Kidney capillary endothelial cell (primary cell): ENCODE measurements at places on chromosomes 13 and 19.

DNA sequence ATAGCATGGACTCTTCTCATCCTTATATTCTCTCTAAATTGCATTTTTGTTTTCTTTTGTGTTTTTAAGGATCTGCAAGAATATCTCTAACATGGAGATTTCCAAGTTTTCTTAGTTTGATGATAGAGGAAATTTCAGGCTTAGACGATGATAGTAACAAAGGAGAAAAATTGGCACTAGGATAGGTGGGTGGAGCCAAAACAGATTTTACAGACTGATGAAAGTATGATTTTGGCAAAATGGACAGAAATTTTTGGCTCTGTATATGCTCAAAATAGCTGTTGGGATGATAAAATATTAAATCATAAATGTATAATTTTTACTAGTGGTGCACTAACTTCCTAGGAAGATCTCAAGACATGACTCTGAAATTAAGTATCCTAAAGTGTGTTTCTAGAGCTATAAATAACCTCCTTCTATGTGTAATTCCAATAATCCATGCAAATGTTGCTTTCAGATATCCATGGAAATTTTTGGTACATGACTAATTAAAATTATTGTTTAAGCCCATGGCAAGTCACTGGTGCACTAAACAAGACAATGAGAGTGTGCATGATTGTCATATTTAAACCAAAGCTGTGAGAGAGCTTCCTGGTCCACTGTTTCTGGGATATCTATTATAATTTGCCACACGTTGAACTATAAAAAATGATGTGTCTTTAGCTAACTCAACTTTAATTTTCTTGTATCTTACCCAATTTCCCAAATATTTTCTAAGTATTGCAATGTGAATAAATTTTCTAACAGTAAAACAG is 55.8 kb upstream of the NBEA start:
- DNase-seq = peak; percentile 23

DNA sequence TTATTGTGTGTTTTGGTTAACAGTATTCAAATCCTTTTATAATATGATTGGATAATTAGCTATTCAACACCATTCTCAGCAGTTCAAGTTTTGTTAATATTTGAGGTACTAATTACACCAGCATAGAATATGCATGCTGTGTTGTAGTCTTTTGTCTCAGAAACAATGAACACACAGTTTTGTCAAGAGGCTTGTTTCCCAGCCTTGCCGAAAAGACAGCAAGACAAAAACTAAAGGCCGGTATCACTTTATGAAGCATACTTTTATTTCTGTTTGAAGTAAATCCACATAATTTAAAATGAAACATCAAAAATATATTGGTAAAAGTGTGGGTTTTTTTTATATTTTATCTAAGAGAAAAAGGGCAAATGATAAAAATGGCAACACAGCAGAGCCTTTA is 7.5 kb downstream of the GPR180 start:
- DNase-seq = no peak

- DNase-seq = peak; percentile 16
Observed at GRCh38 chr13:48818495-48819356, 157.0 kb upstream of the FNDC3A start.

DNA sequence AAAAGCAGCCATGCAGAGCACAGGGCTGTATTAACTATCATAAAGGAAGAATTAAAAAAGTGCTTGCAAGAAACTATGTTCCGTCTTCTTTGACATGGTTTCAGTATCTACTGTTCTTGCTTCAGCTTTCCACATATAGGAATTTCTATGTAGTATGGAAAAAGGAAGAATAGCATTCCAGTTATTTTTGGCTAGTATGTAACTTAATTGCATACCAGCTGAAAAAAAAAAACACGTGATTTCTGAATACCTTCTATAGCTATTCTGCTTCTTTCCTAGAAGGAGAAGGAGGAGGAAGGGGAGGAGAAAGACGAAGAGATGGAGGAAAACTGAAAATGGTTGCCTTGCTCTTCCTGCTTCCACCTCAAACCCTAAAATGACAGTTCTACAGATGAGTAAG is 619.0 kb downstream of the KCTD12 start:
- DNase-seq = no peak

- DNase-seq = peak; percentile 78
Observed at GRCh38 chr19:18519962-18520847, 1.7 kb downstream of the ELL start.

DNA sequence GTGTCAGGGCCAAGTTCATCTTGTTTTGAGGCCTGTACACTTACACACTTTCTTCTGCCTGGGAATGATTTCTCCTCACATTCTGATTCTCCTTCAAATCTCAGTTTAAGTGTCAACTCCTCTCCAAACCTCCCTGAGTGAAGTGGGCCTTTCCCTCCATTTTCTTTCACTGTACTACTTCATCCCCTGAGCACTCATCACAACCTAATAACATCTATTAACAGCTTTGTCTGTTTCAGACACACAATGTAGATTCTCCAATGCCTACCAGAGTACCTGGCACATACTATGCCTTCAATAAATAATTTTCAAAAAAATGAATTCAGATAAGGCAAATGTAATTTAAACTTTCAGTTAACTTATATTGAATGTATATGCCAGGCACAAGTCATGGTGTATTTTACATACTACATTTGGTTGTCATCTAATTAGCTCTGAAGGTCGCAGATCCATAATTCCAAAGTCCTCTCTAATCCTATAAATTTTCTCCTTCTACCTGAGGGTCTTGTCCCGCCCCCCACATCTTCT is 357 bp upstream of the COG6 start:
- no peak for DNase-seq

GRCh38 chr13:40082639-40083038 is 427.2 kb downstream of the COG6 start:
- peak; percentile 41 for DNase-seq

DNA sequence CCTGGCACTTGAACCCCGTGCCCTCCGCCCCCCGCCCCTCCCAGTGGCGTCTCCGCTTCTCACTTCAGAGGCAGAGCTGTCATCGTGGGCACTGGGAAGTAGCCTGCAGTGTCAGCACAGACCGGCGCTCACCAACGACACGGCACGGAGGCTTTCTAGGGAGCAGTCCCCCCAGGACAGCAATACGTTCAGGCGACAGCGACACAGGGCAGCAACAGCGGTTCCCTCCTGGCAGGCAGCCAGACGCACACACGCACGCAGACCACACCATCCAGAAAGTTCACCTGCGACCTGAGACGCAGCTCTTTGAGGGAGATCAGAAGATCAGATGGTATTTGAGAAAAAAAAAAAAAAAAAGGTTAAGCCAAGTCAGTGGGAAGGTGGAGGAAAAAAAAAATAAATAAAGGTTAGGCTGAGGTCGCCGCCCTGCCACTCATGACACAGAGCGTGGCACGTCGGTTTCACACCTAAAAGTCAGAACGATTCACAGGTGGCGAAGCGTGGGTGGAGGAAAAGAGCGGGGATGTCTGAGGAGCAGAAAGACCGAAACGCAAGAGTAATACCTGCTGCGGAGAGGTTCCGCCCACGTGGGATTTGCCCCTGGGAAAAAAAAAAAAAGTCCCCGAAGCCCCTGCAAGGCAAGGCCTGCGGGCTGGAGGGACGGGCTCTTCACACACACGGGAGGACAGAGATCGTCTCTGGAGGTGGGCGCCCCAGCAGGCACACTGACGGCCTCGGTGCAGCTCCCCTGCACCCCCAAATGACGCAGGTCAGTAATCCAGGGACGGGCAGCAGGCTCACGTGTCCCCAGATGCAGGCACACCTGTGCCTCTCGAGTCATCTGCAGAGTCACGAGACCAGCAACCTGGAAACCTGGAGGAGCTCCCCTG is 94.5 kb downstream of the GNG7 start:
- no peak for DNase-seq

GRCh38 chr13:44557986-44558385 is 18.1 kb downstream of the TSC22D1 start:
- no peak for DNase-seq

DNA sequence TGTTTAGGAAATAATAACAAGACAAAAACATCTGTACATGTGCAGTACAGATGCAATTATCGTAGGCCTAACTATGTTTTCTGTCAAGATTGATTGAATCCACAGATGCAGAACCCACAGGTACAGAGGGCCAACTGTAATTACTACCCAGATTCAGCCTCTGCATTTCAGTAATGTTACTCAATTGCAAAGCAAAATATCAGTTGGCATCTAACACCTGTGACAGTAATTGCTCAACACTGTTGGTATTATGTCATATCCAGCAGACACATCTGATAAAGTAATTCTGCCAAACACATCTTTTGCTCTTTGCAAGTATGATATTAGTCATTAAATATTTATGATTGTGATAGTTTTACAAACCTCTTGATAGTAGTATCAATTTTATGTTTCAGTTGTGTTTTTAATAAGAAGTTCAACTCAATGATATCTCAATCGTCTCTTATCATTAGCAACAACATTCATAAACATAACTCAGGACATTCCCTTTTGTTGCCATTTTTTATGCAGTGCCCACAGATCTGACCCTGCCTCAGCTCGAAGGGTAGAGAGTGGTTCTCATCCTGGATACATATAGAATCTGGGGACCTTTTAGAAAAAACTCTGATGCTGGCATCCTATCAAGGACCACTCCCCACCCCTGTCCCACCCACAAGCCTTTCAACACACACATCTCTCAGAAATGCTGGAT is 104.7 kb downstream of the MYCBP2 start:
- no peak for DNase-seq

- DNase-seq = no peak
Observed at GRCh38 chr13:43720780-43721397, 65.9 kb downstream of the ENOX1 start.

GRCh38 chr13:27489456-27489855 is 39.1 kb upstream of the MTIF3 start:
- no peak for DNase-seq

DNA sequence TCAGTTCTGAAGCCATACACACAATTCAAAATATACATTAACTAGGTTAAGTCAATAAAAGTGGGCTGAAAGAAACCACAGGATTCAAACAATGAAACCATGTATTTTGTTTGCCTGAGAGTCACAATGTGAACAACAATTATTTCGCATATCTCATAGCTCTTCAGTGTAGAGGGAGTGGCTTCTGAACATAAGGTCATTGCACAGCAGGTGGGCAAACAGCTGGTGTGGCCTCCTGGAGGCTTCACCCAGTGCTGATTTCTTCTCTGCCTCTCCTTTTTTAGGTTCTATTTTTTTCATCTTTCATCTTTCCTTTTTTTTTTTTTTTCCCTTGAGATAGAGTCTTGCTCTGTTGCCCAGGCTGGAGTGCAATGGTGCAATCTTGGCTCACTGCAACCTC is 40.4 kb upstream of the ZNF254 start:
- DNase-seq = no peak

GRCh38 chr19:21133633-21134032 is 8.2 kb upstream of the ZNF431 start:
- no peak for DNase-seq

GRCh38 chr13:108496362-108497210 is 132.8 kb upstream of the MYO16 start:
- no peak for DNase-seq

DNA sequence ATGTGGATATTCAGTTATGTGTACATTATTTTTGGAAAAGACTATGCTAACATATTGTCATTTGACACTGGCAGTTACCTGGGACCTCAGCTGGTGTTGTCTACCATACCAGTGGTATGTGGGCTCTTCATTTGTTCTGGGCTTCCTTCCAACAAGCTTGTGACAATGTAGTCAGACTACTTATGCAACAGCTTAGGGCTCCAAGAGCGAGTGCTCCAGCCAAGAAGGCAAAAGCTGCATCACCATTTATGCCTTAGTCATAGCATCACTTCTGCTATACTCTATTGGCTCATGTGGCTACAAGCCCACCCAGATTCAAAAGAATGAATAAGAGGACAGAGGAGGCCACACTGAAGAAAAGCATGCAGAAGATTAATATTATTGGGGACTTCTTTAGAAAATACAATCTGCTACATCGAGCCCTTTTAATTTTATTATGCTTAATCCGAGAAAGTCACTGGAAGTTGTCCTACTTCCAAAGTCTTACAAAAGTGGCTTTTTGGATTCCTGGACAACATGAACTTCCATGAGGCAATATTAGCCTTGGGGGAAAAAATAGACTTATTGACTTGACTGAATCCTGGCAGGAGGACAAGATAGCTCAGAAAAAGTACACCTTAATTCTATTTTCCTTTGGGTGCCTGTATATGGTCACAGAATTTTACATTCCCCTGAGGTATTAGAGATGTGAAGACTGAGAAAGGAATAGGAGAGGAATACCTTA is 529.4 kb upstream of the HTR2A start:
- no peak for DNase-seq

GRCh38 chr13:105083992-105084391 is 1451.5 kb downstream of the EFNB2 start:
- DNase-seq = no peak

GRCh38 chr13:33015791-33016323 is 366 bp upstream of the KL start:
- no peak for DNase-seq

DNA sequence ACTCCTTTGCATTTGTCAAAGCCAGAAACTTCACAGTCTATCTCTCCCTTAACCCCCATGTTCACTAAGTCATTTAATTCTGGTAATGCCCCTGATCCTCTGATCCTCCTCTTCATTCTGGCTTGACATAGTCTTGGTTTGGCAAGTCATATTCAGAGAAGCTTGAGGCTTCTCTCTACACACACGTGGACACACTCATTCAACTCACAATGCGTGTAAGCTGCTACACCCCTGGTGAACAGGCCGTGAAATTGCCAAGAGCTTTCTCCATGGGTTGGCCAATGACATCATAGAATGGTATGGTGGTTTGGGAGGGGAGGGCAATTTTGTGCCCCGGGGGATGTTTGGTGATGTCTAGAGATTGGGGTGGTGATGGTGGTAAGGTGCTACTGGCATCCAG is 47.9 kb upstream of the FLT1 start:
- DNase-seq = no peak

DNA sequence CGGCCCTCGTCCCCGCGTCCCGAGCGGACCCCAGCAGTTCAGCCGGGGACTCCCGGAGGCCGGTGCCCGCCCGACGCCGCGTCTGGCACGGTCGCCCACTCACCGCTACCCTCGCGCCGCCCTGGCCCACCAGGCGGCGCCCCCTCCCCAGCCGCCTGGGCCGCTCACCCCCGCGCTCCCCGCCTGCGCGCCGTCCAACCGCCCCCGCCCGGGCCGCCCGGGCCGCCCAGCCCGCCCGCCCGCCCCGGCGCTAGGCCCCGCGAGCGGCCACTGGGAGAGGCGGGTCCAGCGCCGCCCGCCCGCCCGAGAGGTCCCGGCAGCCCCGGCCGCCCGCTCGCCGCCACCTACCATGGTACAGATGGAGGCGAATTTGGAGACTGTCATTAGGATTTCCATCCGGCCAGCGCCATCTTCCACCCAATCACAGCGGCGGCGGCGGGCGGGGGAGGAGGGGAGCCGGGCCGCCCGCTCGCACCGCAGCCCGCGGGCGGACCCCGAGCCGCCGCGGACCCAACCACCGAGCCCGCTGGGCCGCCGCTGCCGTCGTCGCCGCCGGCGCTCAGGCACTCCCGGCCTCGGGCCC is at the start of gene USP12:
TSS of gene USP12 (minus strand) at position 568 of the 583 bp plus-strand sequence. CDS start at position 396, 172 bp downstream.
- no peak for DNase-seq

DNA sequence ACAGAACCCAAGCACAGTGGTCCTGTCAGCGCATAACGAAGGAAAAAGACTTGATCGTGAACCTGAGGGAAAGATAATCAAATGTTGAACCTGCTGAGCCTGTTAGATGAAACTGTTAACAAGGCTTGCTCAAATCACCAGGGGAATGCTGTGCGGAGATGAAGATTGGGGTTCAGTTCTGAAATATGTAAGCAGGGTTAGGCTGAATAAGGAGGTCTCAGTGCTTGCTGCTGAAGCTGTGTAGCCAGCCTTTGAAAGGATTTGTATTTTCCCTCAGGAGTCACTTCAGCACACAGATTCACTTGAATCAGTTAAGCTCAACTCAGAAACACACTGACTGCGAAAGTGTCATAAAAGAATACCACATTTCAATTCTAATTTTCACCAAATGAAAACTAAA is 793.5 kb downstream of the OLFM4 start:
- no peak for DNase-seq
